ENCODE measurements at places on chromosomes 2 and 18. TPM values are rescaled to one million over a fixed set of nuclear protein-coding genes. Genes with fewer than 3 reads are reported as not detected.

DNA sequence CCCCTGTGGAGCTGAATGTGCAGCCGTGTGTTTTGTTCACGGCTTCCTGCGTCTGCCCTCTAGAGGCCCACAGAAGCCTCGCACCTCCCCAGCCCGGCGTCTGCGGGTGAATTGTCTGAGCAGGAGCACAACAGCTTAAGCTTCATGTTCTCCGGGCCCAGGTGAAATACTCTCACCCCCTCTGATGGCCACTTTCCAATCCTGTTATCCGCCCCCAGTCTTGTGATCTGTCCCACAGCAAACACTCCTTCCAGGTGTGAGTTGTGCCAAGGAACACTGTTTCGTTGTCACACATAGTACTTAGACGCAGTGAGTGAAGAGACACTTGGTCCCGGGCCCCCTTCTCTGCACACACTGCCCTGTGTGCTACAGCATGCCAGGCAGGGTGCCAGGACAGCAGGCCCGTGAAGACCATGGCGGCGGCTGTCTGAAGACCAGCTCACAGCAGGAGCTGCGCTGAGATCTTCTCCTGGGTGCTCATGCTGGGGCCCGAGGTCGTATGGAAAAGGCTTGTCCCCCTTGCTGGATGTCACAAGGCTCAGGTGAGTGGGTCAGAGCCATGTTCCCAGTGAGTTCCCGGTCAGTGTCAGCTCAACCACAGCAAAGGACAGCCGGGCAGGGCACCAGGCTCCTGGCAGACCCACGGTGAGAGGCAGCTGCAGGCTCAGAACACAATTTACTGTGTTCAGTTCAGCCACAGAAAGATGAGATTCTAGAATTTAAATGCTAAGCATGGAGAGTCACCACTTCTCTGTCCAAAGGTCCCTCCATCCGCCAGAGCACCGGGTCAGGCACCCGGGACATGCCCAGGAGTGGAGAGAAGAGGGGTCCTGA, 6.8 kb upstream of the PXDN start:
- no peak for DNase-seq

Gene ERMN
- not detected for total RNA-seq

Gene SPP2
- total RNA-seq: not detected

Gene GAREM1
- total RNA-seq: 4.7 TPM

Gene MDH1B
- total RNA-seq: 0.85 TPM

- DNase-seq: no peak
These were observed 333.4 kb downstream of the INSIG2 start for GRCh38 chr2:118421648-118422047.

GRCh38 chr2:96890726-96891385, 21.0 kb upstream of the SEMA4C start:
- DNase-seq: no peak

Gene FAP
- total RNA-seq: not detected

DNA sequence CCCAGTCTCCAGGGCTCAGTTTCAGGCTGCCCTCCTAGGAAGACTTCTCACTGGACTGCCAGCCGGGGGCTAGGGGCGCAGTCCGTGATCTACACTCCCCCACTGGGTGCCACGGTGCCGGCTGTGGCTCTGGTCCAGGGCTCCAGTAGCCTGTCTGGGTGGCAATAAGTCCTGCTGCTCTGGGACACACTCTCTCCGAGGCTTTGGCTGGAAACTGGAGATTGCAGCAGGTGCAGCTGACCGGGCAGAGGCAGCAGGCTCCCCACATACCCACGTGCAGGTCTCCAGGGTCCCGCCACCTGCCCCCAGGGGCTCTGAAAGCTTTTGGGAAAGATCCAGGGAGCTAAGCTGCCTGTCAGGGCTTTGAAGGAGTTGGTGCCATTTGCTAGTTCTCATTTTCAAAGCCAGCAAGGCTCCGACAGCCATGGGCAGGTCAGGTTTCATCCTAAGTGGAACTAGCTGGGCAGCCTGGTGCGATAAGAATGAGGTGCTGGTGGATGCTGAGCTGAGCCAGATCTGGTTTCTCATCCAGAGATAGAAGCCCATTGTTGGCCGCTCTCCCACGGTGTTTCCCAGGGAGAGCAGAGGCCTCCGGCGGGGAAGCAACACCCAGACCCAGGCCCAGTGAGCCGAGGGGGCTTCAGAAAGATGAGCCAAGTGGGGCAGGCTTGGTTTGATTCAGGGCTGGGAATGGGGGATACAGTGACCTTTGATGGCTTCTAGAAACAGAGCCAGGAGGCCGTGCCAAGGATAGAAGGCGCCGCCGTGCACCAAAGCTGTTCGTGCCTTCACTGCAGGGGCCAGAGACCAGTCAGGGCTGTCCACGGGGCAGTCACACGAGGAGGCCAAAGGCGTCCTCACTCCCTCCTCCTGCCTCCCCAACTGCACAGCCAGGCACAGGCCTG, 141.7 kb upstream of the GPC1 start:
- DNase-seq: no peak

GRCh38 chr2:85497944-85498630, 40.9 kb upstream of the MAT2A start:
- no peak for DNase-seq

Gene SERPINB4
- total RNA-seq: not detected

- no peak for DNase-seq
These were observed 89.8 kb upstream of the GRB14 start for GRCh38 chr2:164710837-164711765.

Gene KLHL30
- 0.26 TPM for total RNA-seq

- no peak for DNase-seq
These were observed 170.0 kb downstream of the AGAP1 start for GRCh38 chr2:235663875-235664274.

- no peak for DNase-seq
These were observed 211.5 kb downstream of the IKZF2 start for GRCh38 chr2:212939777-212940531.

Gene SP9
- total RNA-seq: not detected

DNA sequence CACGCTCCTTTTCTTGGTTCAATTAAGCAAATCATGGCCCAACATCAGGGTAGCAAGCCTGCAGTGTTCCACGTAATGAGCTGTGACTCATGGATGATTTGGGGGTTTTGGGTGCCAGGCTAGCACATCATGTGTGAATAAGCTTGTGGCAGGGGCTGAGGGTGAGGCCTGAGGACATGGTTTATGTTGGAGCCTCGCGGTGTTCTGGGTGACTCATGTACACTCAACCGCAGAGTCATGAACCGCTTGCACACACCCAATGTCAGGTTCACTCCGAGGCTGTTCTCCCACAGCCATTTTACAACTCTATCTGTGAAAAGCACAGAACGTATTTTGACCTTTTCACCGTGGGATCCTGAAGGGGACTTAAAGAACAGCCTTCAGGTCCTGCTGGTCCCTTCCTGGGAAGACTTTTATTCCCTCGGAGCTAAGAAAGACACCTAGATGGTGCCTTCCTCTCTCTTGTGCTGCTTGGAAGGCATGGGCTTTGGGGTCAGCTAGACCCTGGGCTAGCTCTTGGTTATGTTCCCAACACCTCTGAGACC, 139.9 kb upstream of the ZEB2 start:
- no peak for DNase-seq
